Activated naive CD4-positive, alpha-beta T cell (primary cell): ENCODE measurements at places on chromosomes 13 and 19.

DNA sequence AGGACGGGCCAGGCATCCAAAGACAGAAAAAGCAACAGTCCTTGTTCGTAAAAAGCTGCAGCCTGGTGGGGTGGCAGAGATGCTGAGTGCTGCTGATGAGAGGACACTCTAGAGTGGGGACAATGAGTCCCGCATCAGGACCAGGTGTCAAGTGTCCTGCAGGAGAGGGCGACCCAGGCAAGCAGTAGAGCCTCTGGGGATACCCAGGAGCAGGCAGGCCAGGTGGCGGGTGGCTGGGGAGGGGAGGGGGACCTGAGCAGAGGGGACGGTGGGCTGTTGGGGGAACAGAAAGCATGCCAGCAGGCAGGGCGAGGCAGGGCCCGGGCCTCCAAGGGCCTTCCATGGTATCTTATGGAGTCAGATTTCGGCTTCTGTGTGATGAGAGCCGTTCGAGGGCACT lies 35.8 kb downstream of the GGACT start:
- no peak for DNase-seq

- DNase-seq: no peak
These were observed 1.6 kb upstream of the TYROBP start for GRCh38 chr19:35909684-35910035.

GRCh38 chr19:18393836-18394235 lies 3.6 kb downstream of the LRRC25 start:
- no peak for DNase-seq

DNA sequence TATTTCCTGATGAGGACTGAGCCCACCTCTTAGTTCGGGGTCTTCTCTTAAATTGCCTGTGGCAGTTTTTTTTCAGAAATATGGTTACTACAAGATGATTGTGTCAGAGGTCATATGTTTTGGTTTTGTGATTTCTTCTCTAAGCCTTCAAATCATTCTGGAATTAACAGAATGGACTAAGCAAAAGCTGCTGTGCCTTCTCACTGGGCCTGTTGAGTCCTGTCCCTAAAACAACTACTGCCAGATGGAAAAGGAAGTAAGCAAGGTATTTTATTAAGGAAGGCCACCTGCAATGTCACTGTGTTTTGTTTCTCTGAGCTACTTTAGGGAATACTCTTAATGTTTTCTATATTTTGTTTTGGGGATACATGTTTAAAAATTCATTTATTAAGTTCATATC lies 470.8 kb downstream of the PCDH20 start:
- DNase-seq: no peak

DNA sequence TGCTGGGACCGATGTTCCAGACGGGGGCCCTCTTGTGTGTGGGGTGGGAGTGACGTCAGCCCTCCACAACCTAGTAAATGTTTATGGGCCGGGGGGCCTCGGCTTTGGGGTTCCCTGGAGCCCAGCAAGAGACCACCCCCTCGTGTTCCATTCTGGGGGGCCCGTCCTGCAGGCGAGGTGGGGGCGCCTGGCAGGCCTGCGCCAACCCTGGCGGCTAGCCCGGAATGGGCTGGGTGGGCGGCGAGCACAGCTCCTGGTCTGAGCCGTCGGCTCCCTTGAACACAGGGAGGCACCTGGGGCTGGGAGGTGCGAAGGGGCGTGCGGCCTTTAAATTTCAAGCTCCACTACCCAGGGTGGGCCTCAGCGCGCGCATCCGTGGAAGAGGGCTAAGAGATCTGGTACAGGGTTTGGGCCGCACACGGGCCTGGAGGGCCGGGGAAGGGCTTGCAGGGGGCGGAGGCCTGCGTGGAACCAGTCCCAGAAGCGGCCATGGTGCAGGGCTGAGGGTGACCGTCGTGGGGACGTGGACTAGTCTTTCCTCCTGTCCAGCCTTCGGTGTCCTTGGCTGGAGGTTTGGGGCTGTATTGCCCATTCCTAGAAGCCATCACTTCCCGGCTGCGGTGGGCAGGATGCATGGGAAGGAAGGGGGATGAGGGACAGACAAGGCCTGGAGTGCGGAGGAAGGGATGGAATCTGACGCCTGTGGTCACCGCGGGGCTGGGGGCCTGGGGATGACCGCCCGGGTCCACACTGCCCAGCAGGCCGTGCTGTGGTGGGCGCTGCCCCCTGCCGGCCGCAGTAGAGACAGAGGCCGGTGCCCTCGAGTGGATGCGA lies 11.4 kb downstream of the NDUFA11 start:
- no peak for DNase-seq

DNA sequence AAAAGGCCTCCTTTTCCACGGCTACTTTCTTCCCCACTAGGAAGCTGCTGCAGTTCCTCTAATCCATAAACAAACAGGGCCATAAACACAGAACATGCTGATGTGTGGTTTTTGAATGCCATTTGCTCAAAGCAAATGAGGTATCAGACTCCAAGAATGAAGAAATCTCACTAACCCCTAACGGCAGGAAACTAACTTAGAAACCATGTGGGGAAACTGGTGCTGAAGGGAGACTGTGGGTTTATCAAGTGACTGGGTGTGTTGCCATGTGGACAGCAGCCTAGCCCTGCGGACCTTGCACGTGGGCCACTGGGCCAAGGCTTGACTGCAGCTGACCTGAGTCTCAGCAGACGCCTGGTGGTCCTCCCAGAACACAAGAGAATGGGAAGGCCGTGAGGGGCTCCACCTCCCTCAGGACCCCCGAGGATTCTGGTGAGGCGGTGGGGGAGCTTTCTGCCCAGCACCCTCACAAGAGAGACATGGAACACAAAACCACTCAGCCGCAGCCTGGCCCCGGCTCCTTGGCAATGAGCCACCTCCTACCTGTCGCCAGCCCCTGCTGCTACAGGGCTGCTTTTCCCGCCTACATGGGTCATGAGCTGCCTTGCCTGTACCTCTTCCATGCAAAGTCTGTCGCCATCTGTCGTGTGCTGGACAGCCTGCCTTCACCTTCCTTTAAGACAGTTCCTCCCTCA lies 10.6 kb downstream of the SLC15A1 start:
- no peak for DNase-seq

DNA sequence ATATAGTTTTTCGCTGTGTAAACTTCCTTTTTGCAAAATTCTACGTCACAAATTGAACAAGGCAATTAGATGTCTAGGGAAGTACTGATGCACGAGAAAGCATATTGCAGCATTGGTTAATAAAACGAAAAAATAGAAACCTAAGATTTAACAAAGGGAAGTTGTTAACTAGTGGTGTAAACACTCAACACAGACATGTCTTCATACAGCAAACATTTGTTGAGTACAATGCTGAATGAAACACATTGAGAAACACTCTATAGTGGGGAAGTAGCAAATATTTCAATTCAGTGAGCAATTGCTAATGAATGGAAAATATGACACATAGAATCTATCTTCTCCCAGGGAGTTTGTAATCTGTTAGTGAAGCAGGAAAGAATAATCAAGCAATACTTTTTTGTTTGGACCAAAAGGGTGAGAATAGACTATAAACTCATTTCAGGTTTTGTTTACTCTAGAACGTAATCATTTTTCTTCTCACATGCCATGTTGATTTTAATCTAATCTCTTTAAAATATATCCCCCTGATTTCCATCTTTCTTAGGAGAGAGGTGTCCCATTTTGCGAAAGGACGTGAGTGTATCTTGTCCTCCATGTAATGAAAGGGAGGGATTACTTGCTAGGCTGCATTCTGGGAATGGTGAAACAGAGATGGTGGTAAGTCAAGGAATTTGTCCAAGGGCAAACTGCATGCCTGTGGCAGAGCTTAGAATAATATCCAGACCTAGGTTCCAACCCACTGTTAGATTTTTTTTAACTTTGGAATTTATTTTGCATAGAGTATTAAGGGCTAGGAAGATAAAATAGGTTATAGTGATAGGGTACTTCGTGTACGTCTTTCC lies 1.7 kb upstream of the ANKRD10 start:
- DNase-seq: no peak

DNA sequence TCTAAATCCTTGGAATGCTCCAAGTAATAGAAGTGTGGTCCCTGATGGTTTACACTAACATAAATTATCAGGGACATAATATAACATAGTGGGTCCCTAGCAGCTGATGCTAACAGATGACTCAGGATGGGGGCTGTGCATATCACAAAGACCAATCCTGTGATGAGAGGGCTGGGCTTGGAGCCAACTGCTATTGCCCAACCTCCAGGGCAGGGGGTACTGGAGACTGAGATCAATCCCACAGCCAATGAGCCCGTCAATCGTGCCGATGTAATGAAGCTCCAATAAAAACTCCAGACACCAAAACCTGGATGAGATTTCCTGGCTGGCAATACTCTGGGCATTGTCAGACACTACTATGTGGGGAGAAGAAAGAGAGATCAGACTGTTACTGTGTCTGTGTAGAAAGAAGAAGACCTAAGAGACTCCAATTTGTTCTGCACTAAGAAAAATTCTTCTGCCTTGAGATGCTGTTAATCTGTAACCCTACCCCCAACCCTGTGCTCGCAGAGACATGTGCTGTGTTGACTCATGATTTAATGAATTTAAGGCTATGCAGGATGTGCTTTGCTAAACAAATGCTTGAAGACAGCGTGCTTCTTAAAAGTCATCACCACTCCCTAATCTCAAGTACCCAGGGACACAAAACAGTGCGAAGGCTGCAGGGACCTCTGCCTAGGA lies 33.4 kb downstream of the ABCC4 start:
- DNase-seq: no peak

DNA sequence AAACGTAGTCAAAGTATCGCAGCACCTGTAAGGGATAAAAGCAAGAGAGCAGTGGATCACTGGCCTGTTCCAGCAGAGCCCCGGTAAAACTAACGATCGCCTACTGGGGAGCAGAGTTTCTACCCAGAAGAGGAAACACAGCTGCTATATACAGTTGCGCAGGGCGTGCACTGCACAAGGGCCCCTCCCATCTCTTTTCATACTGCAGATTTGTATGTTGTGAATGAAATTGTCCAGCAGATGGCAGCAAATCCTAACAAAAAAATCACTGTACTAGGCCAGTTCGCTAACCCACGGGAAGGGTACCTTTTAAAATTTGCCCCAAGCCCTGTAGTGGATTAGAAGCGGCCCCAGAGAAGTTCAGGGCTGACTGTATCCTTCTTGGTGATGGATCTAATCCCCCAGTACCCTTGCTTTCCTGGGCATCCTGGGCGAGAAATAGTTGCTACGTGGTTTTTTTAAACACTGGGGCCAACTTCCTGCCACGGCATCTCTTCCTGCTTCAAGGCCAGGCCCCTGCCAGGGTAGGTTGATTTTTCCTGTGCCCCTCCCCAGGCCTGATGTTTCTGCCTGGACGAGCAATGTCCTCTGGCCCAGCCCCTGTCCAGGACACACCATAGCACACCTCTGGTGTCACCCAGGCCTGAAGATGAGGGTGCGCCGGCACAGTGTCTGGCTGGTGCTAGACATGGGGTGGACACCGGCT lies 127.0 kb downstream of the IER2 start:
- DNase-seq: peak; percentile 26

- no peak for DNase-seq
These were observed 1.3 kb upstream of the ZNF653 start for GRCh38 chr19:11506967-11507366.

- no peak for DNase-seq
These were observed 19.5 kb downstream of the NUFIP1 start for GRCh38 chr13:44969551-44970484.

- DNase-seq: no peak
These were observed 24.8 kb downstream of the SHANK1 start for GRCh38 chr19:50694815-50695145.

GRCh38 chr19:54425382-54425723 lies 10.1 kb downstream of the TTYH1 start:
- DNase-seq: no peak

DNA sequence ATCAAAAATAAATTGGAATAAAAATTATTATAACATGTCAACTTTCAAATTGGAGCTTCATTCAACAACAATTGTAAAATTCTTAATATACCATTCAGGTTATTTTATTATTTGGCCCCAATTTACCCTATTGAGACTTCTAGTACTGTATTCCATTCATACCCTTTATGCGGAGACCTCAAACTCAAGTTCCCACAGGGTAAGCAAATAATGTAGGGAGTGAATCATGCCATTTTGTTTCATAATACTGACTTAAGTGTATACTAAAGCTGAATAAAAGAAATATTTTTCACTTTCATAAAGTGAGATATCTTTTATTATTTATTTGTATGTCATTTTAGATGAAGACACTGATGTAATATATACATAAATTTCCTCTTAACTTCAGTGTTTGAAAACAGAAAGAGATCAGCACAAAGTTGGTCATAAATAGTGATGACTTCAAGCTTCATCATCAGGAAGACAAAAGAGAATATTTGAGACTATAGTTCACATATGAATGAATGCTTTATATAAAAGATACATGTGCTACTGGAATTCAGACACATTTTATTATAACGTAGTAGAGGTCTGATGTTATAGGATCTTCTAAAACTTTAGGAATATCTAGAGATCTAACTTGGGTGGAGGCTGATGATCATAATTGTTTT lies 894.4 kb upstream of the PCDH9 start:
- DNase-seq: no peak

- DNase-seq: no peak
These were observed 28.9 kb upstream of the CLDN10 start for GRCh38 chr13:95523598-95523997.

- no peak for DNase-seq
These were observed 36.4 kb upstream of the IGFL4 start for GRCh38 chr19:46076951-46077814.

DNA sequence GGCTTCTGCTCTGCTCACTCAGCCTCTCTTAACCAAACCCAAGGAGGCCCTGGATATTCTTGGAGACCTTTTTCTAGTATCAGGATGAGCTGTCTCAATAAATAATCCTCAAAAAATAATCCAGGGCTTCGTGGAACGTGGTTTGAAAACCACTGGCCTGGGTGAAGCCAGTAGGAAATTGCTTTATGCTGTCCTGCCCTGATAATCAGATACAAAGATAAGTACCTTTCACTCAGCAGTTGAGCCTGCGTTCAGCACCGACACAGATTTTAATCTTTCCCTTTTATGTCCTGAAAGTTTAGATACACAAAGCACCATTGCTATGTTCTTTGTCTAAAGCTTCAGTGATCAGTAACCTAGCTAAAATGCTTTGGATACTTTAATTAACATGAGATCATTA lies 460.0 kb downstream of the RFC3 start:
- DNase-seq: no peak

DNA sequence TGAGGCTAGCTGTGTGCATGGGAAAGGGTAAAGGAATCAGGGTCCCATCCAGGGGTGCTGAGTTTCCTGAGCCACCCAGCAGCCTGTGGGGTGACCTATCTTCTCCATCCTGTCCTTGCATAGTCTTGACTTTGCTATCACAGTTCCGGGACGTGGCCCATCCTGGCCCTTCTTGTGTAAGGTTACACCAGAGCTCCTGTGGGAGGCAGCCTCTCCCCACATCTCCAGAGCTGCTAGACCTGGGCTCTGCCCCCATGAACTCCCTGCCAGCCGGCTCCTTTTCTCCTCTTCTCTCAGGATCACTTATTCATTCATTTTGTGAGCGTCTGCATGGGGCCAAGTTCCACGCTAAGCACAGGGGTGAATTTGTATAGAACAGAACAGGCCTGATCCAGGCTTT lies 238.9 kb downstream of the TSHZ3 start:
- DNase-seq: no peak

DNA sequence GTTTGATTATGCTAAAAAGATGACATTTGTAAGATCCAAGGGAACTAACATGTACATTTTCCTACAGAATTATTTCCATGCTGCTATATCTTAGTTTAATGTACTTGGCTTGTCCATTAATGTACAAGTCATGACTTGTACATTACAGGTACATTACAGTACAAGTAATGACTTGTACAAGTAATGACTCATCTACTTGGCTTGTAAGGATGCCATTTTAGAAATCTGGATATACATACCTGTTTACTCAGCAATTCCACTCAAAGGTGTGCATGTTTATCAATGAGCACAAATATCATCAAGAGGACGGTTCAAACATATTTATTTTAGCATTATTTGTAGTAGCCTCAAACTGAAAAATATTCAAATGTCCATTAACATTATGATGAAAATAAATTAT lies 87.0 kb upstream of the TRPC4 start:
- DNase-seq: no peak
